Uterus (tissue), 4 donors: ENCODE measurements at places on chromosomes 1 and 21. TPM values are rescaled to one million over a fixed set of nuclear protein-coding genes. Genes with fewer than 3 reads are reported as not detected.

LCE3E gene
- not detected for total RNA-seq

KCNK2 gene
- 3.8 TPM for total RNA-seq

SAMSN1 gene
- total RNA-seq = 0.29 TPM

HMCN1 gene
- total RNA-seq = 0.59 TPM

- H3K27me3 ChIP-seq = no peaks in the 10 kb centered on the region
- H3K36me3 ChIP-seq = no peaks in the 10 kb centered on the region
- no peak overlapping the region for H3K4me3 ChIP-seq
Measured at GRCh38 chr1:30040081-30041019, 683.0 kb downstream of the MATN1 start.

DNA sequence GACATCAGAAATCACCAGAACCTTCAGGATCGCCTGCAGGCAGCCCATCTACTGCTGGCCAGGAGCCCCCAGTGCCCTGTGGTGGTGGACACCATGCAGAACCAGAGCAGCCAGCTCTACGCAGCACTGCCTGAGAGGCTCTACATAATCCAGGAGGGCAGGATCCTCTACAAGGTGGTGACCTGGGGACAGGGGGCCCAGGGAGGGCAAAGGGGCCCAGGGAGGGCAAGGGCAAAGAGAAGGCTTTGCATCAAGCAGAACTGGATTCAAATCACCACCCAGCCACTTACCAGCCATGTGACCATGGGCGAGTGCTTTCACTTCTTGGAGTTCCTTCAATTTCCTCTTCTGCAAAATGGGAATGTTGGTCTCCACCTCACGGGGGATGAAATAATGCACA lies 12.1 kb downstream of the DIO1 start:
- no peak for DNase-seq
- no peak overlapping the region for H3K4me3 ChIP-seq
- H3K27me3 ChIP-seq = no peaks in the 10 kb centered on the region
- H3K36me3 ChIP-seq = no peaks in the 10 kb centered on the region
- no peak overlapping the region for H3K27ac ChIP-seq

DNA sequence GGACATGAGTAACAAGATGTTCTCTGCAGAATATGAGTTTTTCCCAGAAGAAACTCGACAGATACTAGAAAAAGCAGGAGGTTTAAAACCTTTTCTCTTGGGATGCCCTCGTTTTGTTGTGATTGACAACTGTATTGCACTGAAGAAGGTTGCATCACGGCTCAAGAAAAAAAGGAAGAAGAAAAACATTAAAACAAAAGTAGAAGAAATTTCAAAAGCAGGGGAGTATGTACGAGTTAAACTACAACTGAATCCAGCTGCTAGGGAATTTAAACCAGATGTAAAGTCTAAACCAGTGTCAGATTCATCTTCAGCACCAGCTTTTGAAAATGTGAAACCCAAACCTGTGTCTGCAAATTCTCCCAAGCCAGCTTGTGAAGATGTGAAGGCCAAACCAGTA lies 92.5 kb downstream of the TTC3 start:
- H3K4me1 ChIP-seq = no peaks in the 10 kb centered on the region
- H3K36me3 ChIP-seq = no peaks in the 10 kb centered on the region
- H3K27ac ChIP-seq = no peak overlapping the region
- H3K27me3 ChIP-seq = no peaks in the 10 kb centered on the region
- no peak for DNase-seq

DNA sequence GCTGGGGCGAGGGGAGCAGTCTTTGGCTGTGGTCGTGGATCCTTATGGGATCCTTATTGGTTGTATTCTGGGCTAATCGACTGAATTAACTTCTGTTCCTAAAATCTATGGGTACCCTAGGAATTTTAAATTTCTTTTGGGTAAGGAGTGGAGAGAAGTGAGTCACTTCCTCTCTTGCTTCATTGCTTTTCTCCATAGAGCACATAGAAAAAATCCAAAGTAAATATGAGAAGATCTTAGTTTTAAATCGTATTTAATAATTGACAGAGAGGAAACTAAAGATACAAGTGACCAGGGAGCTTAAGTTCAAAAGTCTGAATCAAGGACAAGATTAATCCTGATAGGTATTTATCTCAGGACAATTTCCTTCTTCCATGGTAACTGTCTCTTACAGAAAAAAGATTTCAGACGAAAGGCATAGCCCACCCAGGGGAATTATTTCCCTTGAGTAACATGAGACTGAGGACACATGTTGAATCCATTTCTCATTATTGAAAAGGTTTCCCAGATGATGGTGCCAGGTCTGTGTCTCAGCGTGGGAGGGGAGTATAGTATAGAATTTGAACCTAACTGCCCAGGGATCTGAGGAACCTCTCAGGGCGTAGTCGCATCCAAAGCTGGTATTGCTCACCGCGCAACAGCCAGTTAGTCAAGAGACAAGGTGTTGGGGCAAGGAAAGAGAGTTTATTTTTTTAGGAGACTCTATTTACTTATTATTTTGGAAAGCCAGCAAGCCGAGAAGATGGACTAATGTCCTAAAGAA lies 28.7 kb upstream of the FASLG start:
- DNase-seq = no peak
- no peaks in the 10 kb centered on the region for H3K36me3 ChIP-seq
- H3K27ac ChIP-seq = no peak overlapping the region
- H3K4me3 ChIP-seq = no peak overlapping the region
- H3K4me1 ChIP-seq = no peaks in the 10 kb centered on the region
- H3K27me3 ChIP-seq = no peaks in the 10 kb centered on the region

- no peak overlapping the region for H3K4me3 ChIP-seq
- H3K27ac ChIP-seq = no peak overlapping the region
- no peak for DNase-seq
Measured at GRCh38 chr1:240109920-240110636, 18.4 kb downstream of the FMN2 start.

DNA sequence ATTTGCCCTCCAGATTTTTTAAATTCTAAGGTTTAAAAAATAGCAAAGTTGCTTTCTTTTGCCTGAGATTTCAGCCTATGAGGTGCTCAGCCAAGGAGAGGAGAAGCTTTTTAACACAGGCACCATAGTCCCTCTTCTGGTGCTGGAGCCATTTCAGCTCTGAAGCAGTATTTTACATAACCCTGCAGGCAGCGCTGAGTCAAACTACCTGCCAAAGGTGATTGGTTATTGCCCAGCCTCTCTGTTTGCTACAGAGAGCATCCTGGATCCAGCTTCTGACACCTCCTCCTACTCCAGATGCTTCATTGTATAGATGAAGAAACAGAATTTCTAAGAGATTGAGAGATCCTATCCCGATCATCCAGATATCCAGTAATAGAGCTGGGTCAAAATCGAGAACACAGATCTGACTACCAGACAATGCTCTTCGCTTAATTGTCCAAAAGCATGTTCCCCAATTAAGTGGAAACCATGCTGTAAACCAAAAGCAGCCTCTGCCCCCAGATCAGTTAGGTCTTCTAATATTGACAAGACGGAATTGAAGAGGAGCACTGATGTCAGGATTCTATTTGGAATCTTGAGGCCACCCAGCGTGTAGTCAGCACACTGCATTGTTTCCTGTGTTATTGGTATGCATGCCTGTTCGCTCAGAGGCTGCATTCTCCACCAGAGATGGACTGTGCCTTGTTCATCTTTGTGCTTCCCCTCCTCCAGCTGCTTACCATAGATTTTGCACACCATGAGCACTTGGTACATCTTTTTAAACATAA lies 22.1 kb downstream of the RGS8 start:
- no peak overlapping the region for H3K4me3 ChIP-seq
- DNase-seq = no peak
- H3K27ac ChIP-seq = no peak overlapping the region
- H3K36me3 ChIP-seq = no peaks in the 10 kb centered on the region

GRCh38 chr21:21631961-21632360 lies 633.8 kb downstream of the NCAM2 start:
- no peaks in the 10 kb centered on the region for H3K36me3 ChIP-seq
- no peak overlapping the region for H3K4me3 ChIP-seq
- H3K4me1 ChIP-seq = no peaks in the 10 kb centered on the region
- no peaks in the 10 kb centered on the region for H3K27me3 ChIP-seq
- H3K27ac ChIP-seq = no peak overlapping the region
- no peak for DNase-seq

DNA sequence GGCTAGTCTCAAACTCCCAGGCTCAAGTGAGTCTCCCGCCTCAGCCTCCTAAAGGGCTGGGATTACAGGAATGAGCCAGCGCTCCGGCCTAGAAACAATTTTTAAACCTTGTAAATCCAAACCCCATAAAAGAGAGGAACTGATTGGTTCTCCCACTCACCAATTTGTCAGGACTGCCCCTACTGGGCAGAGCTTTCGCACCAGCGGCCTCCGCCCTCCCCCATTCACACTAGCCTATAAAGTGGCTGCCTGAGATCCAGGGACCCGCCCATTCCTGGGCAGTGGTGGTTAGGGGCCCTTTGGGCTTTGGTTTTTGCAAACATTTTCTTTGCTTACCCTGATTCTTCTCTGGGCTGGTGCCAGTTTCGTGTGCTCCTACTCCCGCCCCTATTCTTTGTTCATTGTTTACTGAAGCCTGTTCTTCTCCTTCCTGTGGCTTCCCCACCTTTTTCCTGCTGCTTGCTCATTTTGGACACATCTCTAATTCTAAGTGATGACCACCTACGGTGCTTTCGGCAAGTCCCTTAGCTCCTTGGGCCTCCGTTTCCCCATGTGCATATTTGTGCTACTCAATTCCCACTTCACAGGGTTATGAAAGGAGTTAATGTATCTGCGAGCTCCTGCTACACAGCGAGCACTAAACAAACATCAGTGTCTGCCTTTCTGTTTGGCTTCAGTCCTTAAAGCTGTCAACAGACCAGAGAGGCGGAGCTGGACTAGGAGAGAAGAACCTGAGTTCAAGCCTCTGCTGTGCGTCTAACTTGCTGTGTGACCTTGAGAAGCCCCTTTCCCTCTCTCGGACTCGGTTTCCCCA lies 39.8 kb upstream of the CLIC4 start:
- peak; percentile 81 for DNase-seq
- no peaks in the 10 kb centered on the region for H3K4me1 ChIP-seq
- peak overlapping the region; percentile 69 for H3K27ac ChIP-seq
- H3K27me3 ChIP-seq = no peaks in the 10 kb centered on the region

- H3K36me3 ChIP-seq = no peaks in the 10 kb centered on the region
- H3K4me3 ChIP-seq = no peak overlapping the region
- no peak overlapping the region for H3K27ac ChIP-seq
- no peaks in the 10 kb centered on the region for H3K27me3 ChIP-seq
Measured at GRCh38 chr1:192524223-192524622, 51.4 kb upstream of the RGS1 start.

GRCh38 chr1:6971699-6972098 lies 186.4 kb downstream of the CAMTA1 start:
- H3K27me3 ChIP-seq = no peaks in the 10 kb centered on the region
- H3K4me1 ChIP-seq = no peaks in the 10 kb centered on the region
- H3K27ac ChIP-seq = no peak overlapping the region
- no peak for DNase-seq
- H3K36me3 ChIP-seq = no peaks in the 10 kb centered on the region

DNA sequence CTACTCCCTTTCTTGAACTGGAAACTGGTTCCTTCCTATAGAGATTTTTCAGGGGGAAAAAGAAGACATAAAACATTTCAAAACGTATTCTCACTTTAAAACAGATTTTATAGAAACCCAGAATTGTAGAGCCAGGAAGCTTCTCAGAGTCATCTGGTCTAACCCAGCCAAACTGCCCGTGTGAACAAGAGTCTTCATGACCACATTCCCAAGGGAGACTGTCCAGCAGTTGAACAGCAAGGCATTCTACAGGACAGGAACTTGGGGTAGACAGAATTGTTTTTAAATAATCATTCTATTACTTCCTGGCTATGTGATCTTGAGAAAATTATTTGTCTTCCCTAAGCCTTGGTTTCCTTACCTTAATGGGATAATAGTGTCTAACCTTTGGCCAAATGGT lies 163.5 kb upstream of the IVNS1ABP start:
- H3K36me3 ChIP-seq = no peaks in the 10 kb centered on the region
- H3K27ac ChIP-seq = no peak overlapping the region
- no peaks in the 10 kb centered on the region for H3K4me1 ChIP-seq
- H3K27me3 ChIP-seq = no peaks in the 10 kb centered on the region

DNA sequence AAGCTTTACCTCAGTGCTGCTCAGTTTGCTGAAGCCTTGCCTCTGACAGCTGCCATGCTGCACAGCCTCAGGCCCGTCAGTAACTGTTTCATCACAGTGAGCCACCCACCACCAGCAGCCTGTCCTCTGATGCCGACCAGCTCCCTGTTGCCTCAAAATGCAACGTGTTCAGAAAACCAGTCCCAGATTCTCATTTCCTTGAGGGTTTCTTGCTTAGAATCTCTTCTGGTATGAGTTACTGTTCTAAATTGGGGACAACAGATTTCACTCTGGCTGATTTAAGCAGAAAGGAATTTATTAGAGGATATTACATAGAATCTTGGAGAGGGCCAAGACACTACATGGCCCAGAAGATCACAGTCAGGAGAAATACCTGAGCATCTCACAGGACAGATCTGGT lies 11.0 kb downstream of the UBL4B start:
- DNase-seq = no peak
- no peaks in the 10 kb centered on the region for H3K27me3 ChIP-seq
- no peak overlapping the region for H3K4me3 ChIP-seq
- H3K27ac ChIP-seq = no peak overlapping the region

DNA sequence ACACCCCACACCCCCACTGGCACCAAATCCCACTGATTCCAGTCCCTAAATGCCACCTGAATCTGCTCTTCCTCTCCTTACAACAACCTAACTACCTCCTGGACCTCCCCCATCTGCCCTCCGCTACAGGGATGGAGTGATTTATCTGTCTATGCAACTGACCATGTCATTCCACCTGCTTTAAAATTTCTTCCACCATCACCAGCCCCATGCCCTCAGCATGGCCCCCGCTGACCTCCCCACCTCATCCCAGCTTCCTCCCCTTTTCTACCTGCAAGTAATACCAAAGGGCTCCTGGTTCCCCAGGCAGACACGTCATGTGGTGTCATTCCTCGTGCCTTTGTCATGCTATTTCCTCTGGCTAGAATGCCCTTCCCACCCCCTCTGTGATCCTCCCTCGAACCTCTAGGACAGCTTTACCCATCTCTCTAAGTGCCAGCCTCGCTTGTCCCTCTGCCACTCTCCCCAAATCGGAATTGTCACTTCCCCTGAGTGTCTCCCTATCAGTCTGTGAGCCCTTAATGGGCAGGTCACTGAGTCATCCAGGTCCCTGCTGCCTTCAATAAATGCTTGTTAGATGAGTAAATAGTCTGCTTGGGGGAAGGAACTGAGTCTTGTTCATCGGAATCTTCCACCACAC lies 3.7 kb downstream of the GJB4 start:
- no peak for DNase-seq
- no peaks in the 10 kb centered on the region for H3K36me3 ChIP-seq
- H3K4me3 ChIP-seq = no peak overlapping the region
- H3K27me3 ChIP-seq = no peaks in the 10 kb centered on the region

- H3K4me1 ChIP-seq = no peaks in the 10 kb centered on the region
- H3K4me3 ChIP-seq = no peak overlapping the region
- no peak overlapping the region for H3K27ac ChIP-seq
- no peaks in the 10 kb centered on the region for H3K27me3 ChIP-seq
- H3K36me3 ChIP-seq = no peaks in the 10 kb centered on the region
Measured at GRCh38 chr21:43697758-43698643, 20.9 kb upstream of the PDXK start.

DNA sequence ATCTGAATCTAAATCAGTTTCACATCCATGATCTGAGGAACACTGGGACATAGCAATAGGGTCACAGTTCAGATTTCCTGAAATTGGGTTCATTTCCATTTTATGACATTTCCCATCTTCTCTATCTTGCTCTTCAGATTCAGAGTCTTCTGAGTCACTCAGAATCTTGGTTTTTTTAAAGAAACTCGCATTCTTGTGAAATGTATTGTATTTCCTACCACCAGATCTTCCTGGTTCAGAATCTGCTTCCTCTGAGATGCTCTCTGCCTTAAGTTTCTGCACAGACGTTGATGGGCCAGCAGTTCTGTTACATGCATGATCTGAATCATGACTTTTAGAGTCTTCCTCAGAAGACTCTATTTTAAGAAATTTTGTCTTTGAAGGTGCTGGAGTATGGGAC lies 15.5 kb upstream of the PSMG1 start:
- no peak for DNase-seq
- no peak overlapping the region for H3K4me3 ChIP-seq
- no peaks in the 10 kb centered on the region for H3K36me3 ChIP-seq
- H3K27me3 ChIP-seq = no peaks in the 10 kb centered on the region
- no peak overlapping the region for H3K27ac ChIP-seq
